Fibroblast of the aortic adventitia (primary cell): ENCODE measurements at places on chromosomes 3 and 15.

DNA sequence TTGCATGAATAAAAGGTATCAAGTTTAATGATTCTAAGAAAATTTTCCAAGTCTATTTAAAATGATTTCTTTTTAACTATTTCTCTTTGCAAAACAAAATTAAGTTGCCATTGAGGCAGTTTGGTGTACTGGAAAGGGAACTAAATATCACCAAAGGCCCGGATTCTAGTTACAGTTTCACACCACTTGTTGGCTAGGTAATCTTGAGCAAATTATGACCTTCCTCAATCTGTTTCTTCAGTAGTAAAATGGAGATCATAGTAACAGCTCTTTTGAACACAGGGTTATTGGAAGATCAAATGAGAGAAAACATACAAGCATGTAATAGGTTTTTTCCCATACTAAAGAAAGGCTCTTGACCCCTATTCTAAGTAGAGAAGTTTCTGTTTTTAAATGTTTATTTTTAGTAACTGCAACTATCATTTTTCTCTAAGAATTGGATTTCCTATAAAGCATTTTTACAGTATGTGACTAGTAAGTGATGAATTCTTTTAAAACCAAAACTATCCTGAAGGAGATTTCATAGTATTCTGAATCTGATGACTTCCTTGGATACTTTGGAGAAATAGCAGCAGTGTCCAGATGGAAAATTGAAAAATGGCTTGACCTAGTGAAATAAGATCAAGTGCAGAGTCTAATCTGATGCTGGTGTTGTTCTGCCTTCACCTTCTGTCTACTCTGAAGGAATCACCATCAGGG is 15.7 kb downstream of the SCAANT1 start:
- DNase-seq = peak; percentile 24

DNA sequence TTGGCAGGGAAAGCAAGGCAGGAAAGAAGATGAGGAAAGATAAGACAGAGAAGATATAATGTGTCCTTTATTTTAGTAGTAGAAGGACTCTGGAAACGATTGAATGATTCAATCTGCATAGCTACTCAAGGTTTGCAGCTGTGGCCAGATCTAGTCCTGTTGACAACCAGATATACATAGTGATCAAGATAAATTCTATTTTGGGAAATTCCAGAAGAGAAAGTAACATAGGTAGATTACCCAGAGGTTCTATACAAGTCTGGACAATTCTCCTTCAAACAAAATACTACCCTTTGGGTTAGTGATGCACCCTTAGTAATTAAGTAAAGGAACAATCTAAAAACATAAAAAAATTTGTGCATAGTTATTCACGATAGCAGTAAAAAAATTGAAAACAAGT is 9.4 kb downstream of the TERC start:
- no peak for DNase-seq

GRCh38 chr15:83087576-83087975 is 19.9 kb upstream of the TM6SF1 start:
- DNase-seq = no peak

DNA sequence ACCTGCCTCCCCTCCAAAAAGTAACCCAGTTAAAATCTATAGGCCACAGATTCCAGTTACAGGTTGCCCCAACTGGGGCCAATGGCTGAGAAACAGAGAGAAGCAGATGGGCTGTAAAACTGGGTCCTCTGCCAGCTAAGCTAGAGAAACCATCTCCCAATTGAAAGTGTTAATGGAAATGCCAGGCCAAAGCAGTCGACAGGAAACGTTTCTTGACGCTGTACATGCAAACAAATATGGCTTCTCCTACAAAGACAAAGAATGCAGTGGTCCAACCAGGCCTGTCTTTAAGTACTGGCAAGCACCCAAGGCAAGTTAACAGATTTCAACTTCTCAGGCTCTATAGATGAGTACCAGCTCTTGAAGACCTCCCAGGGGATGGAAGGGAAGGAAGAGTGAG is 71.3 kb downstream of the MAGI1 start:
- no peak for DNase-seq

DNA sequence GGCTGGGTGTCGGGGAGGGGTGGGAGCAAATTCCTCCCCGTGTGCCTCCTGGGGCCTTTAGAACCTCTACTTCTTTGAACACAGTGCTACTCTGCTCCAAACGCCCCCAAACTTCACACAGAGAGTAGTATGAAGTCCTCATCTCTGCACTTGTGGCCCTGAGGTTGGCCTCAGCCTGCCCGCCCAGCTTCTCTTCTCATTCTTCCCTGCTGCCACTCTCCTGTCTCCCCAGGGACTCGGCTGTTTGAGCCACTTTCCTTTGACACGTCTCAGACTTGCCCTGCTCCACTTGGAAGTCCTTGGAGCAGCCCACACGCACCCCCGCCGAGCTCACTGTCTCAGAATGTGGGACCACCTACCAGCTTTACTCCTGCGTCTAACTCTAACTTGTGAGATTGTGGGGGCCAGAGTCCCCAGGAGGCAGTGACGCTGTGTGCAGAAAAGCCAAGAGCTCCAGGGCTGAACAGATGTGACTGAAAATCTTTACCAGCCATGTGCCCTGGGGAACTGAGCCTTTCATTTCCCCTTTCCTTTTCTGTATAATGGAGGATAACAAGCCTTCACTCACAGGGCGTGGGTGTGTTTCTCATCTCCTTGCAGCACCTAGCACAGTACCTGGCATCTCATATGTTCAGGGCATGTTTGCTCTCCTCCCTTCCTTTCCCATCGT is 233.6 kb upstream of the CTDSPL start:
- DNase-seq = no peak

GRCh38 chr3:45002720-45003119 is 23.4 kb upstream of the CLEC3B start:
- DNase-seq = no peak

DNA sequence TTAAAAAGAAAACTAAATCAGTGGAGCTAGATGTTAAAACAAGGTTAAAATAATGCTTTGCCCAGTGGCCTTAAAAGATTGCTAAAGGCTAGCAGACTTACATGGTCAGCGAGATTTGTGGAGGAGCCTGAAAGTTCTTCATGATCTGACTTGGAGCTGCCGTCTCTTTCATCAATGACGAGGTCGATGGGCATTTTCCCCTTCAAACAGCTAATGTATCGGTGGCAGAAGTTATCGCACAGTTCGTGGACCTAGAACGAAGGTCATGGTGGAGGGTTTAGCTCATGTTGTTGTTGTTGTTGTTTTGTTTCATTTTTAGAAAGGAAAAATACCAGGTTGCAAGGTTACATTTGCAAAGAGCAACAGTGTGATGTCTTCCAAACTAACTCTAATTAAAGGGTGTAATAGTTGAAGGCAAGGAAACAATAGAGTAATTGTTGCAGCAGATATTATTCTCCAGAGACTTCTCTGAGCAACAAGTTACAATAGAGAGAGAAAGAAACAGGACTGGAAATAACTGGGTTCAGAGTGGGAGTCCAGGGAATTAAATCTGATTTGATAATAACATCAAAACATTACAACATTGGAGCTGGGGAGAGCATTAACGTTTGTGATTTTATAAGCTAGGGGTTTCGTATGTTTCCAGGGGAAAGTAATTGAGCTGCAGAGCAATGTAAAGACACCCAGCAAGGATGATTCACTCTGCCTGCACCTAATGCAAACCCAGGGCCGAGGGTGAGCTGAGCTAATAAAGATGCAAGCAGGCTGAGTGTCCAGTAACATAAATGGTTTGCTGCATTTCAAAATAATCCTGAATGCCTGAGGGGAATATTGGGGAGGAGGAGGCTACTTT is 6.6 kb downstream of the MEIS2 start:
- peak; percentile 81 for DNase-seq

DNA sequence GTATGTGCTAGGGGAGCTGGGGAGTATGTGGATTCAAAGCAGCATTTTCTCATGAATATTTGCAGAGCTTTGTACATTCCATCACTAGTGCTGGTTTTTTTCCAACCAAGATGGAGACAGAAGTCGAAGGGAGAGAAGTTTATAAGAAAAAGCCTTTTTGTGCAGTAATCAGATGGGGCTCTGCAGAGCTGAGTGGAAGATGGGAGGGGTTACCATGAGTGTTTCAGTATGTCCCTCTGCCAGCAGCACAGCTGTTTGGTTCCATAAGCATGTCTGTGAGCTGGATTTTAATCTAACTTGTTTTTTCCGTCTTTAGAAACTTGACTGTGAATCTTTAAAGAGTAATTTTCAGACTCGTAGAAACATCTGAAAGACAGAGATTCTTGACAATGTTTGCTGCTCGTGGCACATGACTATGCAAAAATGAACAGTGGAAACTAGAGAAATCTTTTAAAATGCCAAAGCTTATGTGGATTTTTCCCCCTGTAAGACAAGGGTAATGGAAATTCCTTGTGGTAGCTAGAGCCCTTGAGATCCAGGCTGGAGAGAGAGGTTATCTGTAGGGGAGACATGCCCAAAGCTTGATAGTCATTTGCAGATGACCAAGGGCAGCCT is 20.3 kb downstream of the STARD9 start:
- DNase-seq = peak; percentile 68

- DNase-seq = no peak
These were observed 1.2 kb upstream of the STT3B start for GRCh38 chr3:31531452-31531991.

DNA sequence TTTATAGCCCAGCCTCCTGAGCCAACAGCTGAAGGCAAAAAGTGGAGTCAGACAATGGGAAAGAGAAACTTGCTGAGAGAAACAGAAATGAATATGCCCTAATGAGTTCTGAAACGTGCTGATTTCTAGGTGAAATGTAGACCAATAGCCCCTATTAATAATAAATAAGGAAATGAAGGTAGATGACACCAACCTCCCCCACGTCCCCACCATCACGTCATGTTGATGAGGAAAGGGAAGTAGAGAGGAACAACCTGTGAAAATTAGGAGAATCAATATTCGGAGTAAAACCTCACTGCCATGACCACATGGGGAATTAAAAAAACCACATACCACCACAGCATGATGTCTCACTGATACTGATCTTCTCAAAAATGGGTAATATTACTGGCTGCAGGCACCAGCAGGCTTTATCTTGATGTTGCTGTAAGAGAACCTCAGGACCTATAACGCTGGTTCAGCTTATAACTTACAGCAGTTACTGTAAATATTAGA is 64.0 kb downstream of the KAT2B start:
- DNase-seq = no peak

GRCh38 chr15:55820043-55820442 is 77.1 kb upstream of the PRTG start:
- DNase-seq = no peak

- no peak for DNase-seq
These were observed 311.9 kb downstream of the FOXP1 start for GRCh38 chr3:71271596-71271995.

DNA sequence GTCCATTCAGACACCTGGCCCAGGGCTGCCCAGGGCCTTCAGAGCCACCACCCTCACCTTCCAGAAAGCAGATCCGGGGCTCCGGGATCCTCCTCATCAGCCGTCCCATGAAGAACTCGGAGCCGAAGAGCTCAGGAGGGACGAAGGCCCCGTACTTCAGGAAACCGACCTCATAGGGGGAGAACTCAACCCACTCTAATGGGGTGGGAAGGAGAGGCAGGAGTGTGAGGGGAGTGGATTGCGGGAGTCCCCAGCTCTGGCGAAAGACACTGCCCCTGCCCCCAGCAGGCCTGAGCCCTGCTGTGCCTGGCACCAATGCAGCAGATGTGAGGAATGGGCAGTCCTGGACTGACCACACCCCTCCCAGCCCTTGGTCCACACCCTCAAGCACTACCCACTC is 22.6 kb downstream of the PLA2G4D start:
- no peak for DNase-seq

DNA sequence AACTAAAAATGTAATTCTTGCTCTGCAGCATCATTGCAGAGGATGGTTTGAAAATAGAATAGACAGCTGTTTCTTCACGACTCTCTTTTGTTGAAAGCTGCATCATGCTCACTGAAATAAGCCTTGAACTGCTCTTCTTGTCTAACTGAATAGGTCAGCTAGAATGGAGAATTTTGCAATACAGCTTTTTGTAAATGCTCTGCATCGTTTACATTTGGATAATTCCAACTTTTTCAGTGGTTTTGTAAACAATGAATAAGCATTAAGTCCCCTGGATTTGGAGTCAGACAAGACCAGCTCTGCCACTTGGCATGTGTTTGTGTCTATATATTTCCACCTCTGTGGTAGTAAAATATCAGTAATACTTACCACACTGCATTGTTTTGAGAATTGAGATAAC is 95.2 kb downstream of the PLSCR2 start:
- peak; percentile 55 for DNase-seq

DNA sequence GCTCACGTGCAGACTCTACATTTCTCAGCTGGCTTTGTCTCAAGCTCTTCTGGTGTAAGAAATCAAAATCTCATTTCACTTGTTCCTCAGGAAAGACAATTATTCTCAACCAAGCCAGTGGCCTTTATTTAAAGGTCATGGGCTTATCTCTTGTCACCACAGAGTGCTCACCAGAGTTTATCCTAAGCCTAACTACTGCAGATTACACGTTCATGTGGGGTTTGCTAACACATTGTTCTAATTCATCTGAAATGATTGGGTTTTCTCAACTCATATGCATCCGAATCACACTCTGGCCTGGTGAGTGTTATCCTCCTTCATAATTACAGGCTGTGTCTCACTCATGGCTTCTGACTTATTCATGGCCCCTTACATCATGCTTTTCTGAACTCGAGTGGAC is 83.3 kb upstream of the TSC22D2 start:
- no peak for DNase-seq

- DNase-seq = peak; percentile 24
These were observed 23.4 kb upstream of the PPP4R2 start for GRCh38 chr3:72973031-72973723.

GRCh38 chr3:30193625-30194044 is 412.8 kb upstream of the TGFBR2 start:
- no peak for DNase-seq

- DNase-seq = no peak
These were observed 7.7 kb upstream of the IRAK2 start for GRCh38 chr3:10157031-10157430.

- DNase-seq = no peak
These were observed 474.8 kb downstream of the CNTN3 start for GRCh38 chr3:74139648-74140047.

DNA sequence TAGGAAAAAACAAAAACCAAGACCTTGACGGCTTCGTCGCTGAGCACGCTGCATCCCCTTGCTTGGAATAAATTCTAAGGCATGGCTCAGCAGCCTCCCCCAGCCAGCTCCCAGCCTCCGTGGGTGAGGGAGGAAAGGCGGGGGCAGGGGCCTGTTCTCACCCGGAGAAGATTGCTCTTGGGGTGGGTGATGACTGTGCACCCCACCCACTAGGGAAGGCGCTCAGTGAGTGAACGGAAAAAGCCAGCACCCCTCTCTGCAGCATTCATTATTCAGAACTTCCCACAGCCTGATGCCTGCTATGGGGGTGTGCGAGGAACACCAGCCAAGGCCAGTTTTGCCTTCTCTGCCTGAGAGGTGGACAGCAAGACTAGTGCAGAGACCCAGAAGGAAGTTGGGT is 19.3 kb upstream of the NTRK3 start:
- DNase-seq = no peak
